OCI-M1 (cell line): ENCODE measurements at places on chromosomes 7 and 10.

DNA sequence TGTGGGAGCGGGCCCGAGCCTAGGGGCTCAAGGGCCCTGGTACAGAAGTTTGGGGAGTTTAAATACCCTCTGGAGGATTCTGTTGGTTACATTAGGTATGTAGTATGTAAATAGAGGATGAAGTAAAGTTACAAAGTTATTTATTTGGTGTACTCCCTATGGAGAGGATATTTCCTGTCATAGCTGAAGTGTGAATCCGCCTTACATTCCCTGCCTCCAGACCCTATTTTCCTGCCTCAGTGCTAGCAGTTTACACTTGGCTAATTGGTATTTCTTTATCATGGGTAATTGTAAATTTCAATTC is 60.6 kb upstream of the KLF14 start:
- no peak for DNase-seq

DNA sequence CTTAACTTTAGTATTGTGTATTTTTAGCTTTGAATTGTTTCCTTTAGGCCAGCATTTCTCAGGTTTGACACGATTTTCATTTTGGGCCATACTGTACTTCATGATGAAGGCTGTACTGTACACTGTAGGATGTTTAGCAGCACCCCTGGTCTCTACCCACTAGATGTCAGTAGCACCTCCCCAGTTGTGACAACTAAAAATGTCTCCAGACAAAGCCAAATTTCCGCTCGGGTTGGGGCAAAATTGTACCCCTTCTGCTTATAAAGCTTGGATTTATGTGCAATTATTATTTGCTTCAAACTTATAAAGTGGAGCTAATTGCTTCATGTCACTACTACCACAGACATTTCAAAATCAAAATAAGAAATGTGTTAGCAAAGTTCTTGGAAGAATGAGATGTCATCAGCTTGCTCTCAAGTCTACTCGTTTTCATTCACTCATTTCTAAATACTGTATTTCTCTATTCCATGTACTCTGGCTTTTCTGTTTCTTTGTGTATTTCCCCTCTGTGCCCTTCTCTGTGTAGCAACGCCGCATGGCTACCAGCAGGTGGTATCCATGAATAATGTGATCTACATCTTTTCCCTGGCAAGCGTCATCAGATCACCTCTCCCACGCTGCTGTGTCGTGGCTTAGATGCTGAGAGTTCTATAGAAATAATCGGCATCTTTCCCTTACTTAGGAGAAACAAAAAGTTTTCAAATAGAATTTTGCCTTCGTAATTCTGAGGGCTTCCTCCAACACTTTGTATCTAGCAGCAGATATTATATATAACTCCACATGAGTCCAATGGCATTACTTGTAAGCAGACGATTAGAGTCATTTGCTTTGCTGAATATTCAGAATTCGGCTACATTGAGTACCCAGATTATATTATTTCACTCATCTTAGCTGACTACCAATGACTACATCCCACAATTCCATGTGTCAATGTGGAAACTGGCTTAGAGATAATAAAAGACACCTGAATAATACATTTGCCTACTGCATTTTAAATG is 47.8 kb upstream of the CALCR start:
- DNase-seq: peak; percentile 77

GRCh38 chr7:15862781-15863165 is 176.3 kb upstream of the MEOX2 start:
- DNase-seq: no peak

- no peak for DNase-seq
These were observed 94.9 kb downstream of the CCDC7 start for GRCh38 chr10:32540691-32541470.

GRCh38 chr10:24269476-24269875 is 60.5 kb downstream of the KIAA1217 start:
- no peak for DNase-seq

DNA sequence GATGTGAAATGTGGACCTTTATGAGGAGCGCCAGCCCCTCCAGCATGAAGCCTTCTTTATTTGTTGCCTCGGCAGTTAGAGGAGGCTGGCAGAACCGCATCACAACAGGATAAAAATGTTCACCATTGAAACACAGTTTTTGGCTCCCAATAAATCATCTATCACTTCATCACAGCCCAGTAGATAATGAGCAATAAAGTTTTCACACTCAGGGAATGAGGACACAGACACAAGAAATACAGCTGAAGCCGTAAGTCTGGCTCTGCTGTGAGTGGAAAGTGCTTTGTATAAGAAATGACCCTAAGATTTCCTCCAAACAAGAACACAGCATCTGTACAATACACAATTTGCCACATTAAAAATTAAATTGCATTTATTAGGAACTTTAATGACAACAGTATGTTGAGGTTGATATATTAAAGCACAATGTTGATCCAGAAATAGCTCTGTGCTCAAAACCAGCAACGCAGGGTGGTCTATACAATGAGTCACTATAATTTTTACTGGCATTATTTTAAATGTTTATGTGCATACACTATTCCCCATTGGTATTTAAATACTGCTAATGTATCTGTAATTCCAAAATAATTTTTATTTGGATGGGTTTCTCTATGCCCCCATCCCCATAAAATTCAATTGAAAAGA is 301.8 kb upstream of the MGMT start:
- DNase-seq: no peak

DNA sequence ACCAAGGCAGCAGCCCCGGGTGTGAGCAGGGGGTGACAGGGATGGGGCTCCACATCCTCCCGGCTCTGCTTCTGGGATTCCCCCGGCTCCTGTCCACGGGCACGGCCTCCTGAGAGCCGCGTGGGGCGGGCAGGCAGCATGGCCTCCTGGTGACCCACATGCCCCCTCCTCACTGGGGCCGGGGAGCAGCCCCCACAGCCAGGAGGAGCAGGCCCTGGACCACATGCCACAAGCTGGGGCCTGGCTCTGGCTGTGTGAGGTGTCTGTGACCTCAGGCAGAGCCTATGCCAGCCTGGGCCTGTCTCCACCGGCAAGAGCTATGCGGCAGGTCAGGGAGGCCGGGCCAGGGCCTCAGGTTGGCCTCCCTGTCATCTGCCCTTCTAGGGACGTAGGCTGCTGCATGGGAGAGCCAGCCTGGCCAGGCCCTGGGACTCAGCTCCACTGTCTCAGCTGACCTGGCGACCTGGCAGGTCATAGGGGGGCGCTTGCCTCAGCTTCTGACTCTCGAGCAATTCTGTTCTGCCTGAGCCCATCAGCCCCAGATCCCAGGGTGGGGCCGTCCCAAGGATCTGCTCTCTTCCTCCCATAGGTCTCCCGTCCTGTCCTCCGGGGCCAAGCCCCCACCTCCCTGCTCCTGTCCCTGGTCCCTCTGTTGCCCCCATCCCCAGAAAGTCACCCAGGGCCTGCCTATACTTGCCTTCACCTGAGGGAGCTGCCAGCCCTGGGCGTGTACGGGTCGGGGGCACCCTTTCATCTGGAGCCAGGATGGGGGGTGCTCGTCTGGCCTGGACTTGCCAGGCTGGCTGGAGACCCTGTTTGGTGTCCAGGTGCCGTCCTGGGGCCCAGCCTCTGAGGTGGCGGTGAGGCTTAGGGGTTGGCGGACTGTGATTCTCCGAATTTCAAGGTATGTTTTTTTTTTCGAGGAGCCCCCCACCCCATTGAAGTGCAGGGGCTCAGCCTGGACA is 3.9 kb upstream of the TMEM184A start:
- DNase-seq: no peak

DNA sequence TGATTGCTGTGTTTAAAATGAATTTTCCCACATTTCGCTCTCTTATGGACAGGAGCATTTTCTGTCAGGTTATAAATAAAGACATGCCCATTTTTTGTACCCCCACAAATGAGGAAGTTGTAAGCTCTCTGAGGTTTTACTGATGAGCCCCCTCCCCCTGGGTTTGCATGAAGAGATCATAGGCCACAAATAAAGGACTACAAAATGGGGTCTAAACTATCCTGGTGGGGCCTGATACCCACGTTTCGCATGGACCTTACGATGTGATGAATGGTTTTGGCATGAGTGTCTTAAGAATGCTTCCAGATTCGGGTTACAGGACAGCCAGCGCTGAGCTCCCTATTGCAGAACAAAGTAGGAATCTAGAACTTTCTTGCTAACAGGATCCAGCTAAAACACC is 5.8 kb downstream of the IKZF1 start:
- peak; percentile 46 for DNase-seq

- DNase-seq: no peak
These were observed 63.5 kb upstream of the BTBD16 start for GRCh38 chr10:122207596-122207995.

GRCh38 chr10:33009244-33010131 is 51.5 kb upstream of the ITGB1 start:
- DNase-seq: no peak

GRCh38 chr7:4014346-4015050 is 667.6 kb upstream of the FOXK1 start:
- no peak for DNase-seq

DNA sequence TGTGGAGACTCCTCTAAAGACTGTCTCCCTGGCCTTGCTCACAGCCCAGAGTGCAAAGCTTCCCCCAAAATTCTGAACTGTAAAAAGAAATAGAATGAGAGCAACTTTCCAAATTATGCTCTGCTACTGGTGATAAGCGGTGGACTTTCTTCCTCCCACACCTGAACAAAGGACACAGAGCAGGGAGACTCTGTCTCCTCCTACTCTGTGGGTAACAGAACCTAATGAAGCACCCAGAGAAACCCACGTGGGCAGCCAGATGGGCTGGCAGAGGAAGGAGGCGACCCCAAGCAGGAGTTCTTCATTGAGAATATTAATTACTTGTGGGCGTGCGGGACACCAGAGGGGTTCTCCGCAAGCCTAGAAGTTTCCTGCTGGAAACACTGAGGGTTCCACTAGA is 139.5 kb downstream of the KMT2E start:
- DNase-seq: no peak

DNA sequence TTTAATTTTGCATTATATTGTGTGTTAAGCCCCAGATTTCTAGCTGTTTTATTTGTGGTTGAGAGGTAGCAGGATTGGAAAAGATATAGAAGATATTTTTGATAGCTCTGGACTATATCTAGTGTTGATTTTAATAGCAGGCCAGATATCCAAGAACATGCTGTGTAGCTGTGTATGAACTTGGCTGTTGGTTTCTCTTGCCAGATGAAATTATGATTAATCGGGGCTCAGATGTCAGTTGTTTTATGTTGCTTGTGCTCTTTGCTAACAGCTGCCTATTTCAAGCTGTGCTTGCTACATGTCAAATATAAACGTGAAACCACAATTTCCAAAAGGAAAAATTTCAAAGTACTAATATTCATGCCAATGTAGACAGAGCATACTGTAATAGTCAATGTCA is 141.1 kb downstream of the GRM3 start:
- DNase-seq: no peak
